Lower lobe of right lung (tissue), 2 donors: ENCODE measurements at places on chromosomes 13 and 19. TPM values are rescaled to one million over a fixed set of nuclear protein-coding genes. Genes with fewer than 3 reads are reported as not detected.

The DIRAS1 gene
- 0.71 TPM for total RNA-seq

The SIGLEC5 gene
- total RNA-seq: 3.1 TPM

The KLF12 gene
- total RNA-seq: 11.3 TPM

The FAM216B gene
- 17.0 TPM for total RNA-seq

The LYPD3 gene
- 0.74 TPM for total RNA-seq

The DLEU7 gene
- 3.3 TPM for total RNA-seq

The NLRP4 gene
- not detected for total RNA-seq

The TSPAN16 gene
- total RNA-seq: not detected

The PPM1N gene
- 1.8 TPM for total RNA-seq

The SUGP1 gene
- 41.4 TPM for total RNA-seq

GRCh38 chr19:1057176-1057855 is 9.7 kb upstream of the ARHGAP45 start:
- peaks cover 6% of the 10 kb centered on the region for H3K36me3 ChIP-seq
- H3K4me3 ChIP-seq: no peak overlapping the region
- H3K27ac ChIP-seq: no peak overlapping the region
- DNase-seq: no peak
- no peaks in the 10 kb centered on the region for H3K4me1 ChIP-seq

GRCh38 chr13:98523455-98524102 is 53.3 kb downstream of the STK24 start:
- H3K4me3 ChIP-seq: no peak overlapping the region
- peaks cover 58% of the 10 kb centered on the region for H3K4me1 ChIP-seq
- DNase-seq: no peak
- no peaks in the 10 kb centered on the region for H3K27me3 ChIP-seq
- peaks cover 3% of the 10 kb centered on the region for H3K36me3 ChIP-seq

- no peaks in the 10 kb centered on the region for H3K4me1 ChIP-seq
- H3K27ac ChIP-seq: no peak overlapping the region
- H3K36me3 ChIP-seq: no peaks in the 10 kb centered on the region
- peaks cover 6% of the 10 kb centered on the region for H3K27me3 ChIP-seq
- DNase-seq: no peak
These were observed 9.2 kb upstream of the GPC5 start for GRCh38 chr13:91389186-91389585.

GRCh38 chr19:52748336-52748950 is 13.6 kb upstream of the ZNF611 start:
- no peak for DNase-seq
- no peaks in the 10 kb centered on the region for H3K4me1 ChIP-seq
- H3K27me3 ChIP-seq: no peaks in the 10 kb centered on the region
- no peaks in the 10 kb centered on the region for H3K36me3 ChIP-seq
- no peak overlapping the region for H3K4me3 ChIP-seq

DNA sequence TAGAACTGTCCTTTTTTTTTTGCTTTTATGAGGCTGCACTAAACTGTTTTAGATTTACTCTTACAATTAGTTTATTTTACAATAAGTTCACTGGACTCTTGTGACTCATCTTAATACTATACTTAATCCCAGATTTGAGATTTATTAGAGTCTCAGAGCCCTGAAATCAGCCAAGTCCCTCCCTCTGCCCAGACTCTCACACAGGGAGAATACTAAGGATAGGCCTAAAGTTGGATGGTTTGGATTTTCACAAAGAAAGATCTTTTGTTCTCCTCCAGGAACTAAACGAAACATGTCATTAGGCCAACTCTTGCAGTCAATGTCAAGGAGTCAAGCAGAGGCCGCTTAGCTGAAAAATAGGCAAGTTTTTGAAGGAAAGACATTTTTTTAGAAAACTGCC is 42.7 kb upstream of the MIR17HG start:
- H3K27me3 ChIP-seq: no peaks in the 10 kb centered on the region
- no peak for DNase-seq
- H3K4me1 ChIP-seq: no peaks in the 10 kb centered on the region
- no peak overlapping the region for H3K27ac ChIP-seq
- H3K4me3 ChIP-seq: no peak overlapping the region

GRCh38 chr13:41007744-41008128 is 11.4 kb downstream of the ELF1 start:
- H3K27ac ChIP-seq: no peak overlapping the region
- no peak overlapping the region for H3K4me3 ChIP-seq
- peaks cover 81% of the 10 kb centered on the region for H3K4me1 ChIP-seq
- H3K27me3 ChIP-seq: no peaks in the 10 kb centered on the region
- no peaks in the 10 kb centered on the region for H3K36me3 ChIP-seq
- DNase-seq: no peak

DNA sequence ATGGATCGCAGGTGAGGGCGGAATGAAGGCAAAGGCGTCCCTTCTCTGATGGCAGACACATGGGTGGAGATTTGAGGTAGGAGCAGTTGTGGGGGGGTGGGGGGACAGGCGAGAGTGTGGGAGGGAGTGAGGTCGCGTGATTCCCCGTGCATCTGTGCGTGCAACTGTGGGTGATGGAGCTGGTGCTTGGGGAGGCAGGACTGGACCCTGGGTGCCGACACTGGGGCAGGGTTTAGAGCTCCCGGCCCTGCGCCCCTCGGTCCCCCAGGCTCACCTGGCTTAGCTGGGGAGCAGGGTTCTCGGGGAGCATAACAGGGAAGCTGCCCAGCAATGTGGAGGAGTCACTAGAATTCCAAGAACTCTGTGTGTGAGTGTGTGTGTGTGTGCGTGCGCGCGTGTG is 3.4 kb downstream of the TMPRSS9 start:
- H3K4me1 ChIP-seq: peaks cover 4% of the 10 kb centered on the region
- no peak overlapping the region for H3K27ac ChIP-seq
- H3K36me3 ChIP-seq: no peaks in the 10 kb centered on the region
- no peak overlapping the region for H3K4me3 ChIP-seq
- H3K27me3 ChIP-seq: peaks cover 48% of the 10 kb centered on the region

DNA sequence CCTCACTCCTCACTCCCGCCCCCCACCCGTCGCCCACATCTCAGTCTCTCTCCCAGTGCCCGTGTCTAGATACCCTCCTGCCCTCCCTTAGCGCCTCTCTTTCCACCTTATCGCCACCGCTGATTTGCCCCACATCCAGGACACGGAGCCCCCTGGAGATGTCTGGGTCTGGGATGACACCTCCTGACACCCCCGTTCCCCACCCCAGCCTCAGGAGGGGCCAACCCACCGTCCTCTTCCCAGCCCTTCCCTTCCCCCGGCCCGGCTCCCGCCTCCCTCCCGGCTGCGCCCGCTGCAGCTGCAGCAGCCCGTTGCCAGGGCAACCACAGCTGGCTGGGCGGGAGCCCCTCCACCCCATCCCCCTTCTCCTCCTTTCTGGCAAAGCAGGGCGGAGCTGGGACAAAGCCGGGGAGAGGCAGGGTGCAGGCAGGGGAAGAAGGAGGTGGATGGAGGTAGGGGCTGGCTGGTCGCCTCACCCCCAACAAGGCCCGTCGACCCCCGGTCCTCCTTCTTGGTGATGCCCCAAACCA is 13.5 kb downstream of the DPF1 start:
- H3K4me3 ChIP-seq: no peak overlapping the region
- DNase-seq: no peak
- H3K27ac ChIP-seq: peak overlapping the region; percentile 58

- peak overlapping the region; percentile 73 for H3K27ac ChIP-seq
- DNase-seq: no peak
- no peaks in the 10 kb centered on the region for H3K27me3 ChIP-seq
- H3K36me3 ChIP-seq: no peaks in the 10 kb centered on the region
These were observed 117.4 kb downstream of the ESD start for GRCh38 chr13:46679369-46680120.

- DNase-seq: peak; percentile 64
- H3K4me1 ChIP-seq: peaks cover 43% of the 10 kb centered on the region
- H3K36me3 ChIP-seq: no peaks in the 10 kb centered on the region
- H3K27me3 ChIP-seq: no peaks in the 10 kb centered on the region
These were observed at the start of gene CSNK1G2 for GRCh38 chr19:1941146-1942077. CSNK1G2 (plus strand) TSS chr19:1941172; CDS start chr19:1969773, 28,601 bp downstream.
